ENCODE measurements at places on chromosomes 13 and 19.

DNA sequence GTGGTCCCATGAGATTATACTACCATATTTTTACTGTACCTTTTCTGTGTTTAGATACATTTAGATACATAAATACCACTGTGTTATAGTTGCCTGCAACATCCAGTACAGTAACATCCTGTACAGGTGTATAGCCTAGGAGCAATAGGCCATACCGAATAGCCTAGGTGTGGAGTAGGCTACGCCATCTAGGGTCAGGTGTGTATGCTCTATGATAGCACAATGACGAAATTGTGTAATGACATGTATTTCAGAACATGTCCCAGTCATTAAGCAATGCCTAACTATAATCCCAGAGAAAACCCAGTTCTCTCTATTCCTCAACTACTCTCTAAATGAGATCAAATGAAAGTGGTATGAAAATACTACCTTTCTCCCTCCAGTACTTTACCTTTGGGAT lies 3.9 kb downstream of the SLC25A15 start:
- no peak for DNase-seq

DNA sequence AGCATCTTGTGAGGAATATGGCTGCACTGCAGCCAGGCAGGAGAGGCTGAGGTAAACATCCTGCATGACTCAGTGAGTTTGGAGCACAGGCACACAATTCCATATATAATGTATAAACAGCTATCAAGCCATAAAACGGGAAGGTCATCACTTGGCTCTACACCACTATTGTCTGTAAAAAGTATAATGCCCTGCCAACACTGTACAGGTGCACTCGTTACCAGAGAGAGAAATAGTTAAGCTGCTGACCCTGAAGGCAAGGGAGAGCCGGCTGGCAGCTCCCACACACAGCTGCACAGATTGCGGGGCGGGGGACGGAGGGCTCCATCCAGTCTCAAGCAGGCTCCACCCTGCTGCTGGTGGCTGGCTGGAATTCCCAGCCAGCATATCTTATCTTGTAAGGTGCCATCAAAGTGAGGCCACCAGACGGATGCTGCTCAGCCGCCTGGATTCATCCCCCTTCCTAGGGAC lies 668.1 kb downstream of the SLITRK5 start:
- no peak for DNase-seq

- no peak for DNase-seq
Measured at GRCh38 chr19:29293292-29293691, 80.3 kb upstream of the UQCRFS1 start.

DNA sequence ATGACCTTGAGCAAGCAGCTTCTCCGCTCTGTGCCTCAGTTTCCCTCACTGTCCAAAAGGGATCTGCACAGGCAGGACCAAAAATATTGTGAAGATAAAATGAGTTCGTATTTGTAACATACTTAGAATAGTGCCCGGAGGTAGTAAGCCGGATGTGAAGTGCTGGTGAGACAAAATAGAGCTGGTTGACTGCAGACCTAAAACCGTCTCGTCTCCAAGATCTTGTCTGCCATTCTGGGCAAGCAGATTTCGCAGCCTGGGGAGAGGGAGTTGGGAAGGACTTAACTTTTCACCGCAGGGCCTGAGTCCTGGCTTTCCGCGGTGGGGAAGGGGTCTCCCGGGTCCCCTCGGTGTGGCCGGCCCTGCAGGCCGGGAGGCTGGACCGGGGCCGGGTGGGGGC lies 8.2 kb upstream of the BBC3 start:
- no peak for DNase-seq

DNA sequence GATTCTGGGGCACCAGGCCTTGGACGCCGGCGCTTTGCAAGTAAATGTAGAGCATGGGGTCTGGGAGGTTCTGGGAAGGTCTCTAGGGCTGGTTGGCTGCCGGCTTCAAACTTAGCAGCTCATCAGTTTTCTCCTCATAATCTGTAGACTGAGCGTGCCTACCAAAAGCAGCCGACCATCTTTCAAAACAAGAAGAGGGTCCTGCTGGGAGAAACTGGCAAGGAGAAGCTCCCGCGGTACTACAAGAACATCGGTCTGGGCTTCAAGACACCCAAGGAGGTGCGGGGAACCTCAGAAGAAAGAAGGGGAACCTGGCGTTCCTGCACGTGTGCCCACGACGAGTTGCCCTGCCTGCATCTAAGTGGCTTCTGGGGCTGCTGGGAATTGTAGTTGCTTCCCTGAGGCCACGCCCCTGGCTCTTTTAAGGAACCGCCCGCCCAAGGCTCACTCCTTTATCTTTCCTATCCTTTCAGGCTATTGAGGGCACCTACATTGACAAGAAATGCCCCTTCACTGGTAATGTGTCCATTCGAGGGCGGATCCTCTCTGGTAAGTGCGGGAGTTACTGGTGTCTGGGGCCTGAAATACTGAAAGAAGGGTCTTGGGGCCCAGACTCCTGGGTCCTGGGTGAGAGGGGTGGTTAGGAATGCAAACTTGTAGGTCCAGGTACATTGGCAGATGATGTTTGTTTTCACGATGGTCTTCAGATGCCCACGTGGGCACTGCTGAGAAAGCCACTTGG lies 984 bp downstream of the RPS11 start:
- peak; percentile 55 for DNase-seq

DNA sequence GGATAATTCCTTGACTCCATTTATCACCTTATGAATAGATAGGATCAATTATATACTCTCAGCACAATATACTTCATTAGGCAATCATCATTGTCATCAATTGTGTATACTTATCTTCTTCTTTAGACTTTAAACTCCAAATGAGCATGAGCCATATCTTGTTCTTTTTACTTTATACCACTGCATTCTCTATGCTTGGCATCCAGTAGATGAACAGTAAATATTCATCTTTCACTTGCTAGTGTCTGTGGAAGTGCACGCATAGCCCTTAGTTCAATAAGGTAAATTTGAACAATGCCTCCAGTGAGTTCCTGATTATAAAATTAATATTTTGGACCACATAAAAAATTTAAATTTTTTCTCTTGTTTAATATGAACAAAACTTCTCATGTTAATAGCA lies 172.3 kb upstream of the SPRY2 start:
- no peak for DNase-seq

- no peak for DNase-seq
Measured at GRCh38 chr19:49938662-49939061, 9.4 kb upstream of the NUP62 start.

DNA sequence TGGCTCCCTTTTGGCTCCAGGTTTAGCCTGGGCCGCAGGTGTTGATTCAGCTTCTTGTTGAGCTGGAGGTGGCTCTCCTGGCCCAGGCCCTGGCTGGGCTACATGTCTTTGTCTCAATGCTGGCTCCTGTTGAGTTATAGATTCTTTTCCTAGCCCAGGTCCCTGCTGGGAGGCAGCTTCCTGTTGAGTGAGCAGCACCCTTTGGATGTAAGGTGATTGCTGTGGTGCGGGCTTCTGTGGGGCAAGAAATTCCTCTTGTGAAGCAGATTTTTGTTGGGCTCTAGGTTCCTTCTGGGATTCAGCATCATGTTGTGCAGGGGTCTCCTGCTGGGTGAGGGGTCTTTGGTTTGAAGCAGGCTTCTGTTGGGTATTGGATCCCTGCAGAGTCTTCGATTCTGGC lies 545 bp downstream of the LIPE start:
- DNase-seq = no peak

DNA sequence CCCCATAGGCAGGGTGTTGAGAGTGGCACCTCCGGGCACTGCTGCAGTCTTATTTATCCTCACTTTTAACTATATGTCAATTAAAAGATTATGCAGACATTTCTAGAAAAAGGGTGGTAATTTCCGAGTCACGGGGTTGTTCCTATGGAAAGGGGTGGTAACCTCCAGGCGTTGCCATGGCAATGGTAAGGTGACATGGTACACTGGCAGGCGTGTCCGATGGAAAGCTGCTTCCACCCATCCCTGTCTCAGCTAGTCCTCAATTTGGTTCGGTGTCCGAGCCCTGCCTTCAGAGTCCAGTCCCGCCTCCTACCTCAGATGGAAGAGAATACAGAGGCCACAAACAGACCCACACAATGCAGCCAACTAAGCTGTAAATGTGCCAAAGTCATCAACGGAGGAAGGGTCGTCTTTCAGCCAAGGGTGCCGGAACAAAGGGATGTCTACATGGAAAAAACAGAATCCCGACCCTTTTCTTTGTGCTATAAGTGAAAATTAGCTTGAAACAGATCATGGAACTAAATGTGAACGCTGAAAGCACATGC lies 72.6 kb upstream of the C13orf46 start:
- DNase-seq = no peak

GRCh38 chr13:32669030-32669646 lies 82.9 kb downstream of the PDS5B start:
- DNase-seq = peak; percentile 10

GRCh38 chr19:1672038-1672768 lies 19.8 kb upstream of the TCF3 start:
- no peak for DNase-seq

DNA sequence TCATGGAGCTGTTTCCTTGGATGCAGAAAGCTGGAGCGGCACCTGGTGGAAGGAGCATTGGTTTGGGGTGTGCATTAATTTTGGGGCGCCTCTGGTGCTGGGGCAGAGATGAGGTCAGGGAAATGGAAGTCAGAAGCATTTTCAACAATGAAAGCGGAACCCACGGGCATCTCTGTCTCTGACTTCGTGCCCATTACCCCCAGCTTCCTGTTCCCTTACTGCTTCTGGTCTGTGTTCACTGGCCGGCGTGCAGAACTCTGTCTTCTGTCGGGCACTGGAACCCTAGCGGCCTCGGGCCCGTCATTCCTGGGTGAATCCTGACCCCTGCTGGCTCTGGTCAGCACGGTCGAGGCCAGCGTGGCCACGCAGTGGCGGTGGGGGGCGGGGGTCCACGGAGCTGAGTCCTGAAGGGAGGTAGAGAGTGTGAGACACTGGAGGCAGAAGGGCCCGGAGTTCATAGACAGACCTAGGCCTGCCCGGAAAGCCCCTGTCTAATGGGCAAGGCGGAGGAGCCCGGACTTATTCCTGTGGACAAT lies 7.9 kb upstream of the LINGO3 start:
- no peak for DNase-seq

GRCh38 chr19:47243776-47244547 lies 12.4 kb upstream of the CCDC9 start:
- DNase-seq = peak; percentile 79

DNA sequence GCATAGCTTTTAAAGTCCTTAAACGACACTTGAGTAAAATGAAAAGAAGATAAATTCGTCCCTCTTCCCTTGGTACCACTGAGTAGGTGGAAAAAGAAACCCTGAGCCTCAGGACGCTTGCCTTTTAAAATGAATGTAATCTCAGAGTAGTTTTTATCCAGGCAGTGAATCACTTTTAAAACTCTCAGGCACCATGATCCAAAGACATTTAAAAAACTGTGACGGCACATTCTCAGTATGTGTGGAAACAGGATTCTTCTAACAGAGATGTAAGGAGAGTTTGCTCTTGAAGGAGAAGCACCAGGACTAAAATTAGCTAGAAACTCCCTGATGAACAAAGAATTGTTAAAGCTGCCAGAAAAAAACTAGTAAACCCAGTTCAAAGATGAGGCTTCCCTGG lies 105.7 kb upstream of the SLC15A1 start:
- no peak for DNase-seq

DNA sequence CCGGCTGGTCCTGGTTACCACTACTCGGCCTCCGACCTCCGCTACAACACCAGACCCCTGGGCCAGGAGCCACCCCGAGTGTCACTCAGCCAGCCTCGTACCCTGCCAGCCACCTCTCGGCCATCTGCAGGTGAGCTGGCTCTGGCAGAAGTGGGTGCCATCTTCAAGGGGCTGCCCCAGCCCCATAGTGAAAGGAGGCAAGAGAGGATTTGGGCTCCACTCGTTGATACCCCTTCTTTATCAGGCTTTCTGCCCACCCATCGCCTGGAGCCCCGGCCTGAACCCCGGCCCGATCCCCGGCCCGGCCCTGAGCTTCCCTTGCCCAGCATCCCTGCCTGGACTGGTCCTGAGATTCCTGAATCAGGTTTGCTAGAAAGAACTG lies 7.1 kb downstream of the LTBP4 start:
- no peak for DNase-seq

- no peak for DNase-seq
Measured at GRCh38 chr13:110361365-110361911, 54.4 kb downstream of the COL4A2 start.

- no peak for DNase-seq
Measured at GRCh38 chr13:20796791-20797508, 23.2 kb upstream of the EEF1AKMT1 start.

- DNase-seq = no peak
Measured at GRCh38 chr13:60165391-60166099, 1.8 kb upstream of the DIAPH3 start.

DNA sequence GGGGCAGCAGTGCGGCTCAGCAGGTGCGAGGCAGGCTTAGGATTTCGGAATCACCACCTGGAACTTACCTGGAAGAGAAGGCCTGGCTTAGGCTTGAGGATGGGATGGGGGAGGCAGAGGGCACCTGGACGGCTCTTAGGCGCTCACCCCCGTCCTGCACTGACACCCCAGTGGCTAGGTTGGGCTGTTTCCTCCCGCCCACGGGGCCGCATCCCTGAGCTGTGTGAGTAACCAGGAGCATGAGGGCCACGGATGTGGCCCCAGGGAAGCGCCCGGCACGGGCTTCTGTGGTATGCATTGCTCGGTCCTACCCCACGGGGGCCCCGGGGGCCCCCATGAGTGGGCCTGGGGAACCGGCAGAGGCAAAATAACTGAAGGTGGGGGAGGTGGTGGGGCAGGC lies 2.4 kb upstream of the NKPD1 start:
- DNase-seq = no peak

- DNase-seq = no peak
Measured at GRCh38 chr19:38710928-38711725, 33.1 kb downstream of the CAPN12 start.

- no peak for DNase-seq
Measured at GRCh38 chr19:39778763-39779162, at the start of gene LEUTX. Gene LEUTX (plus strand): TSS chr19:39778854. CDS start chr19:39778921, 67 bp downstream.

DNA sequence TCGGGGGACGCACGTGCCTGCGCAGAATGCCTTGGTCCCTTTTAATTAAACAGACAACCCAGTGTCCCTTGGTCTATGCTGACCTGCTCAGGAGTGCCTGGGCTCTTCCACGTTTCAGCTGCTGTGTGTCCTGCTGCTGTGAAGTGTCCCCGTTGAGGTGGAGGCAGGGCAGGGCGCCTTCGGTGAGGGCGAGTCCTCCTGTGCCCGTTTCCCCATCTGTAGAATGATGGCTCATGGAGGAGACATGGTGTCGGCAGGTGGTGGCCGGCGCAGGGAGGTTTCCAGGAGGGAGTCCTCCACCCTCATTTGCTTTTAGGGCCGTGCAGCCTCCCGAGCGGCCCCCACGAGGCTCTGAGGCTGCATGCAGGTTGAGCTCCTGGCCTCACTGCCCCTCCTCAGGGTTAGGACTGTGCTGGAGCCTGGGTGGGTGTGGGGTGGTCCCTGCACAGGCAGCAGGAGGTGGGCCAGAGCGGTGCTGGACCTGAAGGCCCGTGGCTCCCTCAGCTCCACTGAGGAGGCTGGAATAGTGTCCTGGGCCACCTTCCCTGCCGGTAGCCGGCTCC lies 8.8 kb downstream of the STK11 start:
- no peak for DNase-seq

DNA sequence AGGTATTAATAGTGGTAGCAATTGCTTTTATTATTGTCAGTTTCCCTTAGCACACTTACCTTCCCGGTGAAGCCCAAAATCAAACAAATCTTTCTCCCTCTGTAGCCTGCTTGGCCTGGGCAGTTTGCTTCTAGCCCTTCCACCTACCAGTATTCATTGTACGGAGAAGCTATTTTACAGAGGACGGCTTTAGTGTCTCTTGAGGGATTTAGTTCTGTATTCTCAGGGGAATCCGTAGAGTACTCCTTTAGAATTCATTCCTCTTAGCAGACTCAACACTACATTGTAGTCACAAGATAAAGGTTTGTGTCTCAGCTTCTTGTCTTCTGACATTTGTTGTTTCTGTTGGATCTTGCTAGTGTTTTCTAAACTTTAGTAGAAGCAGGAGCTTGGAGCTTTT lies 24.1 kb upstream of the WTIP start:
- no peak for DNase-seq

- DNase-seq = no peak
Measured at GRCh38 chr19:36089847-36090246, 21.1 kb upstream of the OVOL3 start.

Measured in NCI-H1694 (cell line).